ENCODE measurements at places on chromosomes 2 and 18.

- no peak for DNase-seq
Measured at GRCh38 chr2:191222952-191223351, 22.3 kb upstream of the MYO1B start.

DNA sequence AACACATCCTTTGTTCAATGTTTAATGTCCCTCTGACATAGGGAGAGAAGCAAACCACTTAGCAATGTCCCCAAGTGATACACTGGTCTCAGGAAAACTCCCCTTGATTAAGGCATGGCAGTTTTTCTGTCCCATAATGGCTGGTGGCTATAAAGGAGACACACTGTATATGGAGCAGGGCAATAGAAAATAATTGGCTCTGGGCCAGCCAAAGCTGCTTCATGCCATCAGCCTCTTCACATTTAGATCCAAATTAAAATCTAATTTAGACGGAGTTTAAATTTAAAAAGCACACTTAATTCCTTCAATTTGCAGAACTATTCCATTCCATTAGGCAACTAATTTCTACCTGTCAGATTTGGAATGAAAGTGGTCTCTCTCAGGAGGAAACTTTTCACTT, 638.1 kb downstream of the DSC3 start:
- DNase-seq = no peak

DNA sequence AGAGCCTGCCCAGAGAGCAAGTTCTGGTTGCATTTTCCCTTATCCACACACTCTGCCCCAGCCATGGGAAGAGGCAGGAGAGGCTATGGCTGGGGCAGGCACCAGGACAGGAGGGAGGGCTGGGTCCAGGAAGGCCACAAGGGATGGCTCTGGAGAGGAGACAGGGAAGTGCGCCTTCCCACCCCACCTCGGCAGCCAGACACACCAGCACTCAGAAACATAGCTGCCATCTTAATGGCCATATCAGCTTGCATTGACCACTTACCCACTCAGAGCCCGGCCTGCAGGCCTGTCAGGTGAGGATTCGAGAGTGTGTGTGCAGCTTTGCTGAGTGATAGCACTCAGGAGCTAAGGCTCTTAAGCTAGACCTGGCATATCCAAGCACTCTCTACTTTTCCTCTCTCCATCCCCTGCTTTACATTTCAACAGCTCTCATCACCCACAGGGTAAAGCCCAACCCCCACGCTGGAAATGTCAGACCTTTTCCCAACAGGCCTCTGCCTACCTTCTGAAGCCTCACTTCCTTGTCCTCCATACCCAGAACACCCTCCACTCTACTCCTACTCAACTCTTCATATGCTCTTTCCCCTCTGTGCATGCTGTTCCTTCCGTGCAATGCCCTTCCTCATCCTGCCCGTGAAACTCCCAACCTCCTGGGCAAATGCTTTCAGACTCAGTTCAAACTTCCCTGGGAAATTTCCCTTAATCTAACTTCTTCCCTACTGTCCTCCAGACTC, 147.9 kb downstream of the TNS1 start:
- no peak for DNase-seq

- no peak for DNase-seq
Measured at GRCh38 chr2:217521820-217522219, 481.0 kb downstream of the TNS1 start.

DNA sequence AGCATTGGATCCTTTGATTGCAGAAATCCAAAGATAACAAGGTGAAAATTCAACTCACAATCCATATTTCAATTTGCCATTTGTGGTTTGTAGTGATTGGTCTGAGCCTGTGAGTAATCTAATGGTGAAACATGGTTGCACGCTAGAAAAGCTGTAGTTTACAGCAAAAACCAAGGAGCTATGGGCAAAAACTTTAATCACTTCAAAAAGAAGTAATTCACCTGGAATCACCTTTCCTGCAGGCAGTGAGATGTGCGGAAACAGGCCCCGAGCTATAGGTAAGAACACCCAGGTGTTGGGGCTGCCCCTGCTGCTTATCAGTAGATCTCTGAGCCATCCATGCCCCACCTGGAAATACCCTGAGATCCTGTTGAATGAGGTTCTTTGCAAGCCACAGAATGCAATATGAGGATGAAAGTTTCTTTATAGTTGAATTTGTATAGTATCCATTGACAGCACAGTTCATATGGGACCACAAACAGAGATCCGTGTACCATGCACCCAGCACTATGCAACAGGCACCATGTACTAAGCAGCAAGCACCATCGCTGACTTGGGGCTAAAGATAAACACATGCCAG, 208.2 kb downstream of the SPP2 start:
- DNase-seq = no peak

- no peak for DNase-seq
Measured at GRCh38 chr2:38026846-38027245, 49.1 kb downstream of the CYP1B1 start.

- no peak for DNase-seq
Measured at GRCh38 chr2:86633155-86633651, 9.5 kb upstream of the RNF103 start.

- no peak for DNase-seq
Measured at GRCh38 chr2:164655336-164655735, 34.1 kb upstream of the GRB14 start.

DNA sequence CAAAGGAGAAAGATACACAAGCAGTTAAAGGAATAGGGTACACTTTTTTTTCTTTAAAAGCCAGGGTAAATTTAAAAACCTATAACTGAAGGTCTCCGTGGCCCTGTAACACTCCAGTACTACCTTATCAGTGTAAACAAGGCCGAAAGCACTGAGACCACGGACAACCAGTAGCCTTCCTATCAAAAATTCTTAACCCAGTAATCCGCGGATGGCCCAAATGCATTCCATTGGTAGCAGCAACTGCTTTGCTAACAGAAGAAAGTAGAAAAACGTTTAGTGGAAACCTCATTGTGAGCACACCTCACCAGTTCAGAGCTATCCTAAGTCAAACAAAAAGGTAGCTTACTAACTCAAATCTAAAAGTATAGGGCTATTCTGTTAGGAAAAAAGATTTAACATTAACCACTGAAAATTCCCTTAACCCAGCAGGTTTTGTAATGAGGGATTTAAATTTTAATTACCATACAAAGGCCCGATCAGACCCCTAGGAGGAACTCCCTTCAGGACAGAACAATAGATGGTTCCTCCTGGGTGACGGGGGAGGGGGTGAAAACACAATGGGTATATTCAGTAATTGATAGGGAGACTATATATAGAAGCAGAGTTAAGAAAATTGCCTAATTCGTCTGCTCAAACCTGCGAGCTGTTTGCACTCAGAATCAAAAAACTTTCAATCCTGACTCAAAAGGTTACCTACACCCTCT, 50.8 kb upstream of the CWC22 start:
- no peak for DNase-seq

DNA sequence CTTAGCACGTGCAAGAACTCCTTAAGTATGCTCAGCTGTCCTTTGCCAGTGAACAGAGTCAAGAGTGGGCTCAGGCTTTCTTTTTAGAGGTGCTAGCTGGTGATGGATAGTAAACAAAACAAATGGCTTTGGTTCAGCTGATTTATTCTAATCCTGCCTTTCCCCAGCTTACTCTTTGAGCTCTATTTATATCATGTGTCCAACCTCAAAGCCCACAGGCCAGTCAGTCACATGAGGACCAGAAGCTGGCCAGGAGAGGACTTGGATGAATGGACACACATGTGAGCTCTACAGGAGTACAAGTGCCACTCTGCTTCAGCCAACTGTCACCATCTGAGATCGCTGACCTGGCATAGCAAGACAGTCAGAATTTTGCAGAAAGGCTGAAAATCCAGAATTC, 59.4 kb downstream of the STK39 start:
- no peak for DNase-seq

GRCh38 chr18:41075212-41075611, 879.8 kb upstream of the PIK3C3 start:
- peak; percentile 91 for DNase-seq

DNA sequence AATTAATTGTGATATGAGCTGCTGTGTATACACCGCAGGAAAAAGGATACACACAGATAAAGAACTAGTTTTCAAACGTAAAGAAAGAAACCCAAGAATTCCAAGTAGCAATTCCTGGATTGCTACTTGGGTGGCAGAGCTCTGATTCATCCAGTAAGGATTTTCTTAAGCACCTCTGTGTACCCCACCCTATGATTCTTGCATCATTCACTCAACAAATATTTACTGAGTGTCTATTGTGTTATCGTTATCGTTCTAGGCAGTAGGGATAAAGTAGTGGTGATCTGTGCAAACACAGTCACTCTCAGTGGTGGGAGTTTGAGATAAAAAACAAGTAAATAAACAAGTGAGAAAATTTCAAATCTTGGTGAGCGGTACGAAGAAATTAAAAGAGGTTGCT, 4.9 kb upstream of the TMEM200C start:
- DNase-seq = peak; percentile 27
